ENCODE measurements at places on chromosomes 5 and 9.

- no peak for DNase-seq
Measured at GRCh38 chr5:151348789-151349188, 1.4 kb upstream of the SLC36A2 start.

DNA sequence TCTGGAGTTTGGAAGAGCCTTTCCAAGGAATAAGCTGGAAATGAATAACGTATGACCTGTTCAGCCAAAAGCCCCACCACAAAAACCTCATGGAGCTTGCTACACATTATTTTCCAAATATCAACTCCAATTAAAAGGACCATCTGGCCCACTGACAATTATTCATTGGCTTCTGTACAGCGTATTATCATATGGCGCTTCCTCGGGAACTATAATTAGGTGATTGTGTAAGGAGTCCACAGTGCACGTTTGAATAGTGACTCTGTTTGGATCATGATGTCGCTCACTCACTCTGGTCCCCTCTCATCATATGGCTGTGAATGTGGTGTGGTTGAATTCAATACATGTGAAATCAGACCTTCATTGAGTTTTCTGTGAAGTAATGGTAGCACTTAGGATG lies 52.1 kb downstream of the GDNF start:
- DNase-seq, result no peak

GRCh38 chr5:18992264-18992663 lies 995.7 kb downstream of the CDH18 start:
- no peak for DNase-seq

DNA sequence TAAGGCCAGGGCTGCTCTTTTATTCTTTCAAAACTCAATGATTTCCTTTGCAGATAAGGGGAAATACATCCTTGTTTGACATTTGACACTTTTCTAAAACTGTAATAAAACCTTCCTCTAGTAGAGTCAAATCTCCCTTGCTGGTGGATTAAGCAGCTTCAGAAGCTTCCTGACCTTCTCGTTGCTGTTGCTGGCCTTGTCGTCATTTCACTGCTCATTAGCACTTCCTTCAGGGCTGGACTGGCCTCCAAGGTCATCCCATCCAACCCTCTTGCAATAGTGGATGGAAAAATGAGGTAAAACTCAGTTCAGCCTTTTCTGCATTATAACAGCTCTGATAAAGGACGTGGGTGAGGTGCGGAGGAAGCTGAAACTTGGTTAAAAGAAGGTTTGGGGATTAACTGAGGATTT lies 1.1 kb upstream of the ADAMTSL1 start:
- no peak for DNase-seq

- DNase-seq, result no peak
Measured at GRCh38 chr5:100566382-100567141, 31.4 kb downstream of the FAM174A start.
